ENCODE measurements at places on chromosomes 3 and 15.

DNA sequence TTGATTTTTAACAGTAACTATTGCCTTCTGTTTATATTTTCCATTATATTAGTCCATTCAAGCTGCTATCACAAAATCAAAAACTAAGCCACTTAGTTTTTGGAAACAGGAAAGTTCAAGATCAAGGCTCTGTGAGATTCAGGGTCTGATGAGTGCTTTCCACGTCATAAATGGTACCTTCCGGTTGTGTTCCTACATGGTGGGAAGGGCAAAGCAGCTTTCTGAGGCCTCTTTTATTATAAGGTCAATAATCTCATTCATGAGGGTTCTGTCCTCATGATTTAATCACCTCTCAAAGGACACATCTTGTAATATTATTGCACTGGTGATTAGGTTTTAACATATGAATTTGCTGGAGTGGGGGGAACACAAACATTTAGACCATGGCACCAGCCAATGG is 152.0 kb downstream of the VGLL3 start:
- no peak for DNase-seq

DNA sequence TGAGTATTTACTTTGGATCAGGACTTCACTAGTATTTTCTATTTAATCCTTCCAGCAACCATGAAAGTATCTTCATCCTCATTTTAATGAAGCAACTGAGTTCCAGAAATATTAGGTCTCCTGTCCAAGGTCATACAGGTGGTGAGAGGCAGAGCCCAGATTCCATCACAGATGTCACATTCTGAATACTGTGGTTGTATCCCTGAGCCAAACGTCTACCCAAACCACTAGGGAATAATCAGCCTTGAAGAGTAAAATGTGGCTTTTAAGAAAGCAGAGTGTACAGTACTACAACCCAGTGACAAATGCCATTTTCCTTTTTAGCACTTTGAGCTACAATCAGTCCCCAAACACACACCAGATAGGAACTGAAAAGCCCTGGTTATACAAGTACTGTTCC is 93.3 kb upstream of the TRIM42 start:
- DNase-seq: no peak

DNA sequence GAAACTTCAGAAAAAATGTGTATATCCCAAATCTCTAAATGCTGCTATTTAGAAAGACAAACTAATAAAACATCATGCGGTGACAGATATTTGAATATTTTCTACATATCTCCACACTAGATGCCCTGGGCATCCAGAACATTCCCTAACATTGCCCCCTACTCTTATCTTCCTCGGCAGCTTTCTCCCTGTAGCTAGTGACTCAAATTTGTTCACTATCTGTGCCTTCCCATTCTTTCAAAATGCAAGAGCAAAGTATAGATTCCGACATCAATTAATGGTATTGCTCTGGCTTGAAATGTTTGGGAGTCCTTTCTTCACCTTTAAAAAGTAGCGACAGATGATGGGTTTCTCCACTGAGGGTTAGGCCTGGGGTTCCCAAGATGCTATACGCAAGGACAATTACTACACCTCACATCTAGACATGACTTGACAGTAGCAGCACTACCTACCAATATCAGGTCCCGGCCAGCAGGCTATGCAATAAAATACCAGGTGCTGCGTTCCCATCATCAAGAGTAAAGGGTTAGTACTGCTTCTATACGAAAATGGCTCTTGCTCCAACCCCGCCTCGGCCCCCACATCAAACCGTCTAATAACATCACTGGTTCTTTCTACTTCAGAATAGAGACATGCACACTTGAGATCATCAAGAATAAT is 631 bp downstream of the UBR1 start:
- no peak for DNase-seq

GRCh38 chr3:58164906-58165821 is 45.6 kb downstream of the DNASE1L3 start:
- DNase-seq: no peak

DNA sequence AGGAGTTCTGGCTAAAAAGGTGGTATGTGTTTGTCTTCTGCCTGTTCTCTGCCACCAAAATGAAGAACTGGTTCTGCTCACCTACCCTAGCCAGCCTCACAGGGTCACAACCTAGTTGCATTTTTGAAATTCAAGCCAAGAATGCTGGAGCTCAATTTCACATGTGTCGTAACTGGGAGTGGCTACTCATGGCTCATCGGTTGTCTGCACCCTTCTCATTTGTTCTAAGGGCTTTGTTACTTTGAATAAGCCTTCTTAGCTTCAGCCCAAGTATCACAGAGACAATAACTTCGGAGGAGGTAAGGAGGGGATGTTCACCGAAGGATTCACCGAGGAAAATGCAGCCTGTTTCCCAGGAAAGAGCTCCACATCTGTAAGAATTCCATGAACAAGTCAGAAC is 134.3 kb upstream of the RARB start:
- no peak for DNase-seq

DNA sequence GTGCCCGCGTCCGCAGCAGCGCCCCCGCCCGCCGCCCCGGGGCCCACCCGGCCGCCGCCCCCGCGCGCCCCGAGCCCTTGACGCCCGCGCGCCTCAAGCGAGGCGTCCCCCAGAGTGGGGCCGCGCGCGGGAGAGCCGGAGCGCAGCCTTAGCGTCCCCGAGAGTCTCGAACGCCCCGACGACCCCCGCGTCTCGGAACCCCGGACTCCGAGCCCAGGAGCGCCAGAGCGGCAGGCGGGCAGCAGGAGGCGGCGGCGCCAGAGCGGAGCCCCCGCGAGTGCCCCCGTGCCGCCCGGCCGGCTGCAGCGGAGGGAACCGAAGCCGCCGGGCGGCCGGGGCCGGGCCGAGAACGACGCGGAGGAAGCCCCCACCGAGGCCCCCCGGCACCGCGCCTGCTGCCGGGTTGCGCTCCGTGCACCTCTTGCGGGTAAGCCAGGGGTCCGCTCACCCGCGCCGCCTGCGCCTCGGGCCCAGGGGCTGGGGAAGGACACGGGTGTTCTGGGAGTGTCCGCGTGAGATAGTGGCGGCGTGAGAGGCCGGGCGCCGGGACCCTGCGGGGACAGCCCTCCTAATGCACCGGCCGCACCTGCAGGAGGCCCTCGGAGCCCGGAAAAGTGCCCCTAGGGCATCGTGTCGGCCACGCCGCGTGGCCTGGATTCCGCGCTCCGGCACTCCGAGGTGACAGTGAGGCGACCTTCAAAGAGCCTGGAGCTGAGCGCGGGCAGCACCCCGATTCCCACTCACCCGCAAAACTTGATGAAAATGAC is 52.0 kb upstream of the ULK4 start:
- DNase-seq: no peak

- no peak for DNase-seq
These were observed 224.3 kb downstream of the EDEM1 start for GRCh38 chr3:5411786-5412185.

- no peak for DNase-seq
These were observed 1.0 kb upstream of the RAB8B start for GRCh38 chr15:63188247-63188925.

- no peak for DNase-seq
These were observed 9.1 kb downstream of the ZFAND6 start for GRCh38 chr15:80068578-80068977.

DNA sequence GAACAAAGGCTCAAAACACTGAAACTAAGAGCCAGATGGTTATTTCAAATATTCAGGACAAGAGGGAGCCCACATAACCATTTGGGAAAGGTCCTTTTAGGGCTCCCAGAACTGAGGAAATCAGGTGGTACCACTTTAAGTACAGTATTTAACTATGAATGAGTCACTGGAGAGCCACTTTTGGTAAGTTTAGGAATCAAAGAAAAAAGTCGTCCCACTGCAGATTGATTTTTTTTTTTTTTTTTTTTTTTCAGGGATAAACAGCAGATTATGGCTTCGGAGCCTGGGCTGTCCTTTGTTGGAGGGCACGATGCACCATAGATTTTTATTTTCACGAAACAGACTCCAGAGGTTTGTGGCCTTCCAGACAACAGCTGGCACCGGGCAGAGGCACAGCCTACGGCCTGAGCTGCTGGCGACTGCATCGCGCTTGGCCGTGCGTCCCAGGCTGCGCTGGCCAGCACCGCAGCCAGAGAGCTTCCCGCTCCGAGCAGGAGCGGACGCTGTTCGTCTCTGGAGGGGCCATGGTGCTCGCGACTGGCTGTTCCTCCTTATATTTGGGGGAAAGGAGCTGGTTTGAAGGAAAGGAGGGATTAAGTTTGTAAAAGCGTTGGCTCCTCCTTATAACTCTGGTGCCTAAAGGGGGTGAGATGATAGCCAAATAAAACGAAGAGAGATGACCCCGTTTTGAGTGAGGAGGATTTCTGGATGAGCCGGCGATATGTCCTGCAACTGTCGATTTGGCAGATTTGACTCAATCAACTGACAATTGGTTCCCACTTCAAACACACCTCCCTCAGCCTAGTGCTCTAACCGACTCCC is 152.9 kb upstream of the GOLIM4 start:
- DNase-seq: no peak

GRCh38 chr15:40338041-40338657 is 2.6 kb downstream of the CCDC9B start:
- peak; percentile 58 for DNase-seq

DNA sequence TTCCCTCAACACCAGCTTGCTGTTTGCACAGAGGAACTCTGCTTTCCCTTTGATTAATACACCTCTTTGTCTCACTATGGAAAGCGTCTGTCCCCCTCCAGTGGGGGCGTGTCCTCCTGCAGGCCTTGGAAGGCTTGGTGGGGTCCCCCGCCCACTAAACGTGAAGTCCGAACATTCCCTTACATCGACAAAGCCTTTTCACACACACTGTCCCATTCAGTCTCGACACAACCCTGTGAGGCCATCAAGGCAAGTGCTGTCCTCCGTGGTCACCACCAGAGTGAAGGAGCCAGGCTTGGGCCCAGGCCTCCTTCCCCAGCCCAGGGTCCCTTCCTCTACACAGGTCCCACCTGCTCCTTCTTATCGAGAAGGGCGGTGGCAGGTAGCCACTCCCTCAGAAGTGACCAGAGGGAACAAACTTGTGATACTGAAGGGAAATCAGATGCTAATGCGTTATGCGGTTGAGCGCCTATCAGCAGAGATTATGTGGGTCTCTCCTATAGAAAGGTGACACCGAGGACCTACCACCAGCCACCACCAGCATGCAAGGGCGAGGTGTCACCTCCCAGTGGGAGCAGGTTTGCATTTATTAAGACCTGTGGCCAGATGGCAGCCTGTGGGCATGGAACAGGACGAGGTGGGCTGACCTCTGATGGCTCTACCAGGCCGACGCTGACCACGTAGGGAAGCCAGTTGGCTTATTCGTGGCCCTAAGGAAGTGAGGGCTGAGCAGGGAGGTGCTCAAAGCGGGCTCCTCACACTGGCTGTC is 6.6 kb downstream of the NRROS start:
- no peak for DNase-seq

GRCh38 chr3:128482666-128483656 is 10.0 kb downstream of the GATA2 start:
- DNase-seq: no peak
